ENCODE measurements at places on chromosomes 7 and 10.

DNA sequence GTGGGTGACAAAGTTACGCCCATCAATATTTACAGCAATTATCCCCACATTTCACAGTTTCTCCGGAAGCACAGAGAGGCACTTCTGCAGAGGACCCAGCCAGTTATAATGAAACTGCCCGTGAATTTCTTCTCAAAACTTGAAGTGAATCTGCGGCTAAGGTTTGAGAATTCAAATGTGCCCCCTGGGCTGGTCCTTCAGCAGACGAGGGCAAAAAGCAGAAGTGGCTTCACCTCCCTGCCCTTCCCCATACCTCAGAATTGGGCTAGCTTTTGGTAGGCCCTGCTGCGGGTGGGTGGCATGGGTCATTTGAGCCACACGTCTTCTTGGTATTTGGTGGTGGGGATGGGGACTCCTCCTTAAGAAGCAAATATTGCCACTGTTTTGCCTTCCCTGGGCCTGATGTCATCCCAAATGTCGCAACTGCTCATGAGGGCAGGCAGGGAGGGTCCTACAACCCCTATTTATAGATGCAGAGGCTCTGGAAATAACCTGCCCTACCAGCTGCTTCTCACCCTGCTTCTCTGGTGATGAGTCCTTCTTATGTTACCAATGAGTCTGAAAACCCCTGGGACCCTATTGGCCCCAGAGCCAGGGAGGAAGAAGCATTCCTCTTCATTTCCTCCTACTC is 16.6 kb upstream of the WDFY4 start:
- DNase-seq, result peak; percentile 98

DNA sequence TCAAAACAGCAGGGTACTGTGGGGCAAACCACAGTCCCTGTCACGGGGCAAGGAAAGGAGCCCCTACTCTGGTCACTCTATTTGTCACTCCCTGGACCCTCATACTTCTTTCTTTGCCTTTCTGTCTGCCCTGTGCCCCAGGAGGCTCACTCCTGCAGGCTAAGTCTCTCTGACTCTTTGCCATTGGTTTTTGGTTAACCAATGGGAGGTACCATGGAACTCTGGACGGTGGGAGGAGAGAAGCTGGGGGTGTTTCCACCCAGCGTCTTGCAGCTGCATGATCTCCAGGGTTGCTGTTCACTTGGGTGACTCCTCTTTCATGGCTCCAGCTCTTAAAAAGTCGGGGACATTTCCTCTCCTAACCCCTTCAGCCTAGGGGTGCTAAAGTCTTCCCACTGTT is 15.4 kb upstream of the EIF5AL1 start:
- peak; percentile 30 for DNase-seq

DNA sequence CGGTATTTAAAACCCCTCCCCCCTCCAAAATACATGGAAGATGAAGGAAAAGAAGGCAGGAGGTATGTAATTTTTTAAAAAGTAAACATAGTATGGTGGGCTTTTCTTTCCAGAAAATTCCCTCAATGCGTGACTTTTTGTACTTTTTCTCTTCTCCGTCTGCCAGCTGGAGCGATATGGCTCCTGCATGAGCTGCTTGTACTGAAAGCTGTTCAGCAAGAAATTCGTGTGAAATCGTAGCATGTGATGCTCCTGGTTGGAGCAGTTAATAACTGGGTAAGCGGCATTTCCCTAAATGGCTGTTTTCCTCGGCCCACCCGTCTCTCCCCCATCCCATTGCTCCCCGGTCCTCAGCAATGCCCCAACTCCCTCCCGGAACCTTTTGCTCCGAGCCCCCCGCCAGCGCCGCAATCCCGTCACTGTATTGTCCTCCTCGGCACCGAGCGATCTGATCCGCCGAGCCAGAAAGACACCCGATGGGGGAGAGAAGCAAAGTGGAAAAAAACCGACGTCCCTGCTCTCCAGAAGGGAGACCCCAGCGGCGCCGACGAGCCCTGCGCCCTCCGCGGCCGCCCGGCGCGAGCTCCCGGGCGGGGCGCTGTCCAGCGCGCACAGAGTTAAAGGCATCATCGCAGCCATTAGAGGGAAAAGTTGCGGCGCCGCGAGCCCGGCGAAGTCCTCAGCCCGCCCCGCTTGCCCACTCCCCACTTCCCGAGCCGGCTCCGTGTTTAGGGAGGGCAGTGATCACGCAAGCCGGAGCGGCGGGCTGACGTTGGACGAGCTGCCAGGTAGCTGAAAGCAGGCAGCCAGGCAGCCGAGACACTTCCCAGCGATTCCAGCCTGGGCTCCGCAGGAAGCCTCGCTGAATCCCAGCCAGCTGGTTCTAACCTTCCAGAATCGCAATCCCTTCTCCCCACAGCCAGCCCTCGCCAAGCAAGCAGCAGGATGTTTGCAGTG is at the start of gene VSTM2A:
TSS of gene VSTM2A (plus strand) at position 707 of the 957 bp plus-strand sequence. CDS start 356 bp downstream, outside the sequence.
- DNase-seq, result no peak

DNA sequence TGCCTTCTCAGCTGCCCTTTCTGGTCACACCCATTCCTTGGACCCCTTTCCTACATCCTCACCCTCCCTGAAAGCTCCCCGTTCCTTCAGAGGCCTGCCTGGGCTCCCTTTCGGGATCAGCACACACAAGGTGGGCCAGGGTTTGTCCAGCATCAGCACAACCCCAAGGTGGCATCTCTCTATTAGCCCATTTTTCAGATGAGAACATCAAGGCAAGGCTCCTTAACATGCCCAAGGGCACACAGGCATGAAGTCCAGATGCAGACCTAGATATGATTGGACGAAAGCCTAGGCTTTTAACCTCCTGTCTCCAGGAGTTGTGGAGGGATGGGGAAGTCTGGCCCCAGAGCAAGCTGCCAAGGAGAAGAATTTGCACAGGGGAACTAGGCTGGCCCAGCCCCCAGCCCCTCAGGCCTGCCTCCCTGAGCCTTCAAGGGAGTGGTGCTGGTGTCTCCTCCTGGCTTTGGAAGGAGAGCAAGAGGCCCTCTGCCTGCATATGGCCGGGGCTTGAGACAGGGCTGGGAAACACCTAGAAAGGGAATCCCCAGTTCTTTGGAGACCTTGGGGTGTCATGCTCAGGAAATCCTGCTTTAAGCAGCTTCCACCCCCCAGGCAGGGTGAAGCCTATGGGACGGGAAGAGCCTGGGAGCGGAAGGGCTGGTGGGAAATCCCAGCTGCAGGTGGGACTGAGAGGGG is 9.0 kb upstream of the VSIR start:
- DNase-seq, result no peak

GRCh38 chr7:4612939-4613841 is 68.9 kb upstream of the FOXK1 start:
- DNase-seq, result peak; percentile 42

- no peak for DNase-seq
Measured at GRCh38 chr7:44390701-44391100, 65.3 kb upstream of the CAMK2B start.

DNA sequence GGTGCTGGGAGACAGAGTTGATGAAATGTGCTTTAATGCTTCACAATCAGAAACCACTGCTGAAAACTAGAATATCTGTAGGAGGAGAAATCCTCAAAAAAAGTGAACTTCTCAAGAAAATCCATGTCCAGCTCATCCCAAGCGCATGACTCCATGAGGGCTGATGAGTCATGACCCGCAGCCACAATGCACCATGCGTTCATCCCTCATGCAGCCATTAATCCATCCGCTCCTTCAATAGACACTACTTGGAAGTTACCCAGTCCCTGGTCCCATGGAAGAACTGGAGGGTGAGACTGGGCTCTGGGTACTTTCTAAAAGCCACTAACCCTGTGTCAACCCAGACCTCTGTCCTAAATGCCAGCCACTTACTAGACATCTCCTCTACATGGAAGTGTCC is 24.4 kb downstream of the TMEM273 start:
- DNase-seq, result no peak

DNA sequence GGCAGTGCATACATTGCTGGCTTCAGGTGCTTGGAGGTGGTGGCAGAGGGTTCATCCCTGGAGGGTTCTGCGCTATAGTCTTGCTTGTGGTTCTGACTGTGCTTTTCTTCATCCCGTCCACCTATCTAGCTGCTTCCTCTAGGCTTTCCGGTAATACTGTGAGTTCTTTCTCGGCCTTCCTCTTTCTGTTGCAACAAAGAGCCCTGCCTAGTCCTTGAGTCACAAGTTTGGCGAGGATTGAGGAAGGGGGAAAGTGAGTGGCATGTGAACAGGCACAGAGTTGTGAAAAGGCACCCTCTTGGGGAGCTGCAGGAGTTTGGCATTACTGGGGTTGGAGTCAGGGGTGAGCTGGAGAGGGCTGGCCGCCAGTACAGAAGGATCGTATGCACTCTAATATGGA is 123.0 kb downstream of the SH2D4B start:
- DNase-seq, result peak; percentile 89

- no peak for DNase-seq
Measured at GRCh38 chr7:129401967-129402860, 32.0 kb upstream of the STRIP2 start.

- no peak for DNase-seq
Measured at GRCh38 chr10:62778125-62778524, 26.4 kb upstream of the ADO start.

- DNase-seq, result peak; percentile 85
Measured at GRCh38 chr7:37825038-37825437, 23.4 kb upstream of the NME8 start.

- no peak for DNase-seq
Measured at GRCh38 chr10:121530481-121531075, 67.7 kb downstream of the FGFR2 start.

DNA sequence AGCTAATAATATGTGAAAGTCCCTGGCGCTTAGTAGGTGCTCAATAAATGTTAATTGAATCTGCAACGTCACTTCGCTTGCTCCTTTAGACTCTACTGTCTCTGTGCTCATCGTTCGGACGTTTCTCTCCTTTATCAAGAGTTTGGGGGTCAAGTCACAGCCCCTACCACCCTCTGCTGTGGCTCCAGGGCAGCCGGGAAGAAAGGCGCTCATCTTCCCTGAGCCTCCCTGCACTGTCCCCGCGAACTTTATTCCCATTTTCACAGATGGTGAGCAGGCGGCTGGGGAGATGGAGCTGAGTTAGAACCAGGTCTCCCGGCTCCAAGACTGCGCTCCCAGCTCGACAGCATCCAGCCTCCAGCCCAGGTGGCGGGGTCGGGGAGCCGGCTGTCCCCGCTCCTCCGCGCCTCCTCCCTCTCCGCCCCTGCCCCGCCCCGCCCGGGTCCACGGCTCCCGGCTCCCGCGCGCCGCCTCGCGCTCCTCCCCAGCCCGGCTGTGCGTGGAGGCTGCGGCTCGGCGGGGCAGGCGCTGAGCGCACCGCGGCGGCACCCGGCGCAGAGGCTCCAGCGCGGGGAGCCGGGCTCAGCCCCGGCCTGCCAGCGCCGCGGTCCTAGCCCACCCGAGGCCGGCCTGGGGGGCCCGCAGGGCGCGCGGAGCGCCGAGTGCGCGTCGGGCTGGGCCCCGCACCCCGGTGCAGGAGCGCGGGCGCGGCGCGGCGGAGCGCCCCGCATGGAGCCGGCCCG is at the start of gene CLEC2L:
TSS of gene CLEC2L (plus strand) at position 487 of the 743 bp plus-strand sequence. CDS start at position 730, 243 bp downstream.
- DNase-seq, result no peak

DNA sequence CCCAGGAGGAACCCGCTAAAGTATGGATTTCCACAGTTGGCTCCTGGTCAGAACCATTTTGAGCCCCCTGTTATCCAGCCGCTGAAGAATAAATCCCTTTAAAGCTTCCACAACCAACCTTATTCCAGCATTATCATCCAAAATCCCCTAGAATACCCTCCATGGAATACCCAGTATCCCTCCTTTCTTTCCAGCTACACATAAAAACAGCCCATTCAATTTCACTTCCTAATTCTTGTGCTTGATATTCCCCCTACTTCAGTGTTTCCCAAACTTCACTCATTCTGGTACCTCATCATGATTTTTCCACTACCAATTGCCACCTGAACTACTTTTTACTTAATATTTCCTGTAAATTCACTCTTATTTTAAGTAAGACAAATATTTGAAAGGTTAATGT is 3.1 kb downstream of the MACC1 start:
- DNase-seq, result no peak

DNA sequence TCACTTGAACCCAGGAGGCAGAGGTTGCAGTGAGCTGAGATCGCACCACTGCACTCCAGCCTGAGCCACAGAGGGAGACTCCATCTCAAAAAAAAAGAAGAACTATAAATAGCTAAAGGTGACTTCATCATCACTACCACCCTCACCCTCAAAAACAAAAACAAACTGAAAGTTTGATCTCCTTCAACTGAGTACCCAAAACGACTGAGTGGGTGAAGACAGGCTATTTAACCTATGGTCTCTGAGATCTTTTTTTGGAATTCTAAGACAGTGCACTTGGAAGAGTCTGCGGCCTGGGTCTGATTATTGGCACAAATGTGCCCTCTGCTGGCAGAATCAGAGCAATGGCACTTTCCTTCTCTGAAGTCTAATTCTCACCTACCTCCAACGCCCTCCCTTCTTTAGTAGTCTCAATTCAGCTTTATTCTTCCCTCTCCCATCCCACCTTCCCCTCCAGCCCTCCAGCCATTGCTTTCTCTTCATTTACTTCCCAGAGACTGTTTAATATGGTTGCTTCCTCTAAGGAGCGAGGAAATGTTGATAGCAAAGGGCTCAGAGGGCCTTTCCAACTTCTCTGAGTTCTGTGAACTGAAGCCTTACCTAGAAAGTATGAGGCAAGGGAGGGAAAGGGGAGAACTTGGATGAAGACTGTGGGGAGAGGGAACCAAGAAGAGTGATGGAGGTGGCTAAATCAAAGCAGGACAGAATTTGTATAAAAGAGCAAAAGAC is 2.9 kb upstream of the MYOZ1 start:
- DNase-seq, result peak; percentile 56

DNA sequence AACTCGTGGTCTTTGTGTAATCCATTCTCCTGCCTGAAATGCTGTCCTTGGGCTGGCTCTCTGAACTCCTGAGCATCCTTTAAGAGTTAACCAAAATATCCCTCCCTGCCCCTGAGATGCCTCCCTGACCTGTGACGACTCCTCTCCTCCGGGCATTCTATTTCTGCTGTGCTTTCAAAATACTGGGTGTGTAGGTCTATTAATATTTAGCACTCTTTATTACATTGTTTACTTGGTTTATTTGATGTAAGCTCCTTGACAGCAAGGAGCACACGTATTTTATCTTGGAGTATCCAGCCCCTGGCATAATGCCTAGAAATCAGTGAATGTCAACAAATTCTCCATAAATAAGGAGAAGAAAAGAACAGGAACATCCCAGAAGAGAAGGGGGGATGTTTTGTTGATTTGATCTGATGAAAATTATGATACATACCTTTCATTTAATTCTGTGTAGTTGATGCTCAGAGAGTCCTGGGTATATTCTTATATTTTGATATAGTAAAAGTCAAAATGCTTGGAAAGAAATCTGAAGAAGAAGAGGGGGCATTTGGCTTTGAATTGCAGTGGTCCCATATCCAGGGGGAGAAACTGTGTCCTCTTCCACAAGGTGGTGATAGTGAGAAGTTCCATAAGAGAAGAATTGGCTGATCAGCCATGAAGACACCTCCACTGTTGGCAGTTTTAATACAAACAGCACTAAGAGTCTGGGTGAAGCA is 107.7 kb upstream of the MPP7 start:
- no peak for DNase-seq

DNA sequence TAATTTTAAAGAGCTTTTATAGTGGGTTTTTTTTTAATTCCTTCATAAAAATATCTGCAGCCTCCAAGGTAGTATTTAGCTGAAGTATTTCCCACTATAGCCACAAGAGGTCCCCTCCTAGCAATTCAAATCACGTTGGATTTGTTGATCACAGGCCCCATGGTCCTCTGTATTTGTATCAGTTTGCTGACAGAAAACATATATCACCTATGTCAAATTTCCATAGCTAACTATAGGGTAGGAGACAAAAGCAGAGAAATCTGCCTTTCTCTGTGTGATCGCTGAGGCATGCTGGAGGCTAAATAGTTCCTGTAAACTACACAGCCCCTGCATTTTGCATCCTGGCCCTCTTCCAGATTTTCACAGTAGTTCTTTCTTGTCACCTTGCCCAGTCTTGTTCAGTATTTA is 1.7 kb upstream of the CTNNA3 start:
- DNase-seq, result peak; percentile 43

- DNase-seq, result no peak
Measured at GRCh38 chr10:121732656-121733445, 134.6 kb upstream of the FGFR2 start.

Measured in MV-4-11 (cell line).